Natural killer cell treated with Interleukin-12 subunit alpha and Interleukin-12 subunit beta and Interleukin-15 and Interleukin-18, amount 100 ng/mL, for 72 hours (primary cell): ENCODE measurements at places on chromosomes 3 and 15. TPM values are rescaled to one million over a fixed set of nuclear protein-coding genes. Genes with fewer than 3 reads are reported as not detected.

Gene RGMA
- not detected for total RNA-seq

Gene TP63
- not detected for total RNA-seq

DNA sequence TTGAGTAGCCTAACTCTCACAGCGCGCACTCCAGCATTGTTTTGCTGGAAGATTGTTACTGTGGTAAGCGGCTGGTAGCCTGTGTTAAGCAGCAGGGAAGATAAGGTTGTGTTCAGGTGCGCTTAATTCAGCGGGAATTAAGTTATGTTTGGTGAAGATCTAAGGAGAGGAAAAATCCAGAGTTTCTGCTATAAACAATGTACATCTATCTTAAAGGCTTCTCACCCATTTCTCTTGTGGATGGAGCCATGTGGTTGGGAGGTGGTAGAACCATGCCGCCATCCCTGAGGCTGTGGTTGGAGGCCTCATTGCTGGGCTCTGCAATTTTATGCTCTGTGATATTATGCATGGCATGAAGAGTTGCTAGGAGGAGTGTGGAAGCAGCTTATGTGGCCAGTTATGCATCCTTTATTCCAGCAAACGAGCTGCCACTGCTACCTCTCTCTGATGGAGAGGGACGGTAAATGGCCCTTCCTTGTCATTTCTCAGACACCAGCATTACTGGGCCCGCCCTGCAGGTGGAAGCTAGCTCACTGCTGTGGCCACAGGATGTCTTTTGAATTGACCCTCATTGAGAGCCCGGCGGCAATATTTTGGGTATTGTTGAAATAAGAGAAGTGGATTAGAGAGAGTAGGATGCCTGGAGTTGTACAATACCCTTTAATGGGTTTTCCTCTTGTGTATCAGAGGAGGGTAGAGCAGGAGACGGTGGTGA lies 1.3 kb downstream of the MINAR1 start:
- H3K27me3 ChIP-seq = peaks cover 57% of the 10 kb centered on the region
- no peak overlapping the region for H3K4me3 ChIP-seq
- H3K27ac ChIP-seq = no peak overlapping the region
- no peaks in the 10 kb centered on the region for H3K36me3 ChIP-seq
- H3K4me1 ChIP-seq = peaks cover 6% of the 10 kb centered on the region

GRCh38 chr15:66489179-66489791 lies 8.3 kb downstream of the SNAPC5 start:
- no peak for DNase-seq
- H3K4me1 ChIP-seq = peaks cover 2% of the 10 kb centered on the region
- H3K27me3 ChIP-seq = no peaks in the 10 kb centered on the region
